ENCODE measurements at places on chromosomes 3 and 15.

GRCh38 chr3:126835472-126836219 is 131.6 kb downstream of the CHCHD6 start:
- DNase-seq = no peak

GRCh38 chr3:76859596-76859995 is 180.3 kb upstream of the ROBO2 start:
- DNase-seq = no peak

DNA sequence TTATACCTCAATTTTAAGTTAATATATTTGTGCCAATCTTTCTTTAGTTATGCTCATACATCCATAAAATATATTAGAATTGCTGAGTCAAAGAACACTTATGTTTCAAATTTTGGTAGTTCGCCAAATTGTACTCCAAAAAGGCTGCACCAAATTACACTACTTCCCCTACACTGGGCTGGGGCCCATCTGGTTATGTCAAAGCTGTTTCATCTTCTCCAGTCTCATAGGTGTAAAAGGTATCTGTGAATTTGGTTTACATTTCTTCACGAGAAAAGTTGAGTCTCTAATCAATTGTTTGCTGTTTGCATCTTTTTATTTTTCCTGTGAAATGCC is 706 bp downstream of the FSIP1 start:
- DNase-seq = no peak

- DNase-seq = no peak
These were observed 34.6 kb upstream of the CMSS1 start for GRCh38 chr3:99783011-99783573.

- DNase-seq = no peak
These were observed 832 bp upstream of the CACNA1D start for GRCh38 chr3:53493595-53493962.

- DNase-seq = no peak
These were observed 254.3 kb downstream of the ZBBX start for GRCh38 chr3:167125612-167126407.

- no peak for DNase-seq
These were observed 213.2 kb upstream of the DCBLD2 start for GRCh38 chr3:99114565-99115291.

DNA sequence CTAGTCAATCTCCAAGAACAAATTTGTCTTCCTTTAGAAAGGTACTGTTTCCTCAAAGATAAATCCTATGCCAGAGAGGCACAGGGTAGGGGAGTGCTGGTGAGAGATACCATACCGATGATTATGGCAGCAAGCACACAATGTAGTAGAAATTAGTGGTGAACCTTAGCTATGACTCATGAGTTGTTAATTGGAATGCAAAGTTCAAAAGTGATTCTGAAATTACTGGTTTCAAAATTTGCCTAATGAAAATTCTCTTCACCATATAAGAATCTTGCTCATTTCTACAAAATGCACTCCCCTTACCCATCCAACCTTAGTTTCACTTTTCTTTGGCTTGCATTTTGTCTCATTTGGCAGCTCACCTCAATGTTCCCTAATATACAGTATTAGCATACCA is 139.5 kb upstream of the SLC2A2 start:
- DNase-seq = no peak

GRCh38 chr3:180530276-180530675 is 71.7 kb upstream of the TTC14 start:
- DNase-seq = no peak

- no peak for DNase-seq
These were observed 5.1 kb upstream of the SCG5 start for GRCh38 chr15:32636410-32636809.

DNA sequence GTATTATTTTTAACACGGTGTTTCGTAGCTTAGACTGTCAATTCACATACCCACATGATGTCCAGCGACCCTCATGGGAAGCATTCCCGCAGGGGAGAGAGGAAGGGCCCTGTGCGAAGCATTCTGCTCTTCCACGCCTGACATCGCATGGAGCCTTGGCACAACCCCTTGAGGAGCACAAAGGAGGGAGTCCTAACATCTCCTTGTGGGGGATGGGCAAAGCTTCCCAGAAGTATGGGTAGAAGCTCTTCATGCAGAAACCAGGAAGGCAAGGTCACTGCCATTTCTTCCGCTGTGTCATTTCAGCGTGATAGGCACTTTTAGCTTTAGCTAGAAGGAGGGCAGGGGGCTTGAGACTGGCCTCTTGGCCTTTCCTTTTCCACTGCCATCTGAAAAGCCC is 28.7 kb upstream of the USP3 start:
- no peak for DNase-seq

GRCh38 chr3:159907828-159908227 is 80.8 kb upstream of the IL12A start:
- DNase-seq = no peak

DNA sequence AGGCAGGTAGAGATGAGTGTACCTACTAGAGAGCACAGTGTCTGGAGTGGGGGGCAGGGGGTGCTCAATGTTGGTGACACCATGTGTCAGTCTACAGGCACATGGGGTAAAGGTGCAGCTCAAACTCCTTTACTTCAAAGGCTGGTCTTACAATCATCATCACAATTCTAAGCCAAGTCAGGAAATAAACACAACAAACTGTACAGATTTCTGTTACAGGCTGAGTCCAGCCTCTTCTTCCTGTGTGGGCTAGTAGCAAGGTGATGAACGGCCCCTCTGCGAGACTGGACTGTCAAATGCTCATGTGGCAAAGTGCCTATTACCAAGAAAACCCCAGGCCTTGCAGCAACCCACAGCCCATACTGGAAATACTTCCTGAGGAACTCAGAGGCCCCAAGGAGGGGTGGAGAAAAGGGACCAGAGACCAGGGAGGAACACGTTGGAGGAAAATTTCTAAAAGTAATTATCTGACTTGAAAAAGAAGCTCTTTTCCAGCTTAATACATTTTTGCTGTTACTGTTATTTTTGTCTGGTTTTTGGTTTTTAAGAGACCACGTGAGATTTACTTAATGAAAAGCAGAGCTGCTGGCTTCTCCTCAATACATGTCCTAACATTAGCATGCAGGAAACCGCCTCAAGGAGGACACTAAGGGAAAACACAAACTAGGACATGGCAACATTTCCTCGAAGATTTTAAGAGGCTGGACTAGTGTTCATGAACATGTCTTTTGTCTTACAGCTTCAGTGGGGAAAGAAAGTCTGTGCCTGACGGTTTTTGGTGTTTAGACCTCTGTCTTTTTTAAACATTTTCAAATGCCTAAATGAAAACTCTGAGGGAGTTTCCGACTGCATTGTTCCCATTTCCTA is 29.5 kb downstream of the TBC1D2B start:
- DNase-seq = no peak

- DNase-seq = no peak
These were observed 46.3 kb downstream of the ARHGAP31 start for GRCh38 chr3:119340446-119340845.

GRCh38 chr15:38895326-38896255 is 331.0 kb upstream of the RASGRP1 start:
- no peak for DNase-seq
